ENCODE measurements at places on chromosomes 6 and 20.

DNA sequence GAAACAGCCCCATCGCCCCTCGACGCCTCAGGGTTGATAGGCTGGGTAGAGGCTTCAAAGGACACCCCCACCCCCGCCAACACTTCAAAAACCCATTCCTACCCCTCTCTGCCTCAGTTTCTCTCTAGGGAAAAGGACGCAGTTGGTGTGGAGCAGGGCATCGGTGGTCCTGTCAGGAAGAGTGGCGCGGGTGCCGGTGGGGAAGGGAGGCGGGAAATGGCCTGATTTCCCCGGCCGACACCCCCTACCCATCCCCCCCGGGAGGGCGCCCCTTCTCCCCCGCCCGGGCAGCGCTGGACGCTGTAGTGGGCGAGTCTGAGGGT is 367 bp downstream of the NRSN2 start:
- no peak for DNase-seq

DNA sequence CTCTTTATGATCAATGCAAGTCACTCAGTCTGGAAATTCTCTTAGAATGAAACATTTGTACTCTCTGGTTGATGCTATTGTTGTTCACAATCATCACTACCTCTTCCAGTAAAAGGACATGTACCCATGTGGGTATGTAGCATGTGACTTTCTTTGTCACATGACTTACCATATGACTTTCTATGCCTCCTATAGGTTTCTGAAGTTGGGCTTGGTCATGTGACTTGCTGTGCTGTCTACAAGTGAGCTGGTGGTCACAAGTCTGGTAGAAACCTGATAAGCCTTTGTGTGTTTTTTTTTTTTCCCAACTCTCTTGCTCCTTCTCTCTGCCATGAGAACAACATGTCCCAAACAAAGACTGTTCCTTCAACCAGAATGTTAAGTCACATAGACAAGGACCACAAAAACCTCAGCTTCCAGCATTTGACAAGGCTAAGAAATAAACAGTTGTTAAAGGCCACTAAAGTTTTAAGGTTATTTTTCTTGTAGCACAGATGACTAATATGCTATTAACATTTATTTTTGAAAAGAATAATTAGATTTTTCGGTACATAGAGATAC is 379.2 kb upstream of the SLC35B3 start:
- no peak for DNase-seq

- peak; percentile 61 for DNase-seq
Measured at GRCh38 chr20:3080939-3081388, 3.6 kb downstream of the AVP start.

DNA sequence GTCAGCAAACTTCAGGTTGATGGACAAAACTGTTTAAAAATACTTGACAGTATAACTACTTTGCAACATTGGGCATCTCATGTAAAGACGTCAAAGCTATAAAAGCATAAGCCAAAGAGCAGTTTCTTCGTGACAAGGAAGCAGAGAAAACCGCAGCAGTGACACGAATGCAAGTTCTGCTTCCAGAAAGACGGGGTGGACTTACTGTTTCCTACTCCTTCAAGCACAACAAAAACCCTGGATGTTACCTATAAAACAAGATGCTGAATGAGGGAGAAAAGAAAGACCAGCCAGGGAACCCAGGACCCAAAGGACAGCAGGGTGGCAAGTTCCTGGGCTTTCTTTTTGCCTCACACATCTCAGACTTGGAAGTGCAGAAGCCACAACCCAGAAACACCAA is 98.0 kb downstream of the DLL1 start:
- no peak for DNase-seq

DNA sequence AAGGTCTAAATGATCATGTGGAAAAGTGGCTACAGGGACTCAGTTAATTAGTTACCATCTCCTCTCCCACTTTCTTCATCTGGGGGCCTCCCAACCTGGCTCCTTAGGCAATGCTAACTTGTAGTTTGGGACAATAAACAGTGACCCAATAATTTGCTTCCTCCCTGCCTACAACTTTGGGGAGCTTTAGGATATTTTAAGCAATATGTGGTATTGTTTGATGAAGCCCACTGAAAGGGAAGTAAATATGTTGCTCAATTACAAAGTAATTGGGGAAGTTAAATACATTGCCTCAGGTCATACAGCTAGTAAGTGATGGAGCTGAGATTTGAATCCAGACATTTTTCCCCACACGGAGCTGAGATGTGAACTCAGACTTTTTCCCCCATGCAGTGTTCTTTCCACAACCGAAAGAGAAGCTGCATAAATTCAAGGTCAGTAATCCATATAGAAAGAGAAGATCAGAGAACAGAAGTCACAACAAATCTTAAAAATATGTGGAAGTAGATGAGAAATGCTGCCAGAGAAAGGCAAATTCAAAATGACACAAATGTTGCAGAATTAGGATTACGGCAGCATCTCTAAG is 26.6 kb downstream of the ZHX3 start:
- peak; percentile 39 for DNase-seq

- no peak for DNase-seq
Measured at GRCh38 chr6:91796603-91797002, 1209.7 kb upstream of the MAP3K7 start.

- no peak for DNase-seq
Measured at GRCh38 chr6:83083476-83083875, 16.0 kb downstream of the DOP1A start.

GRCh38 chr20:21517566-21518277 is 3.9 kb upstream of the NKX2-2 start:
- no peak for DNase-seq

DNA sequence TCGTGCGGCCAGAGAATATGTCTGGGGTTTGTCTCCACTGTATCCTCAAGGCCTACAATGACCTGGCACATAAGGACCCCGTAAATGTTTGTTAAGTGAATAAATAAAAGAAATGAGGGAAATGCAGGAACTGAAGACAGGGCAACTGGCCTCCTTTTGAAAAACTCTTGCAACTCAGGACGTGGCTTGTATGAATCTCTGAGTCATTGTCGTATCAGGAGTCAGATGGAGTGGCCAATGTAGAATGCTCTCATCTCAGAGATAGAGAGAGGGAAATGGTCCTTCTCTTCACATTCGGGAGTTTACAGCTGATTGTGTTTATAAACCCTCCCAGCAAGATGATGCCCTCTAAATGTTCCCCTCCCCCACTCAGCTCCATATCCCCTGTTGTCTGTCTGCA is 57.1 kb downstream of the UST start:
- DNase-seq: no peak

DNA sequence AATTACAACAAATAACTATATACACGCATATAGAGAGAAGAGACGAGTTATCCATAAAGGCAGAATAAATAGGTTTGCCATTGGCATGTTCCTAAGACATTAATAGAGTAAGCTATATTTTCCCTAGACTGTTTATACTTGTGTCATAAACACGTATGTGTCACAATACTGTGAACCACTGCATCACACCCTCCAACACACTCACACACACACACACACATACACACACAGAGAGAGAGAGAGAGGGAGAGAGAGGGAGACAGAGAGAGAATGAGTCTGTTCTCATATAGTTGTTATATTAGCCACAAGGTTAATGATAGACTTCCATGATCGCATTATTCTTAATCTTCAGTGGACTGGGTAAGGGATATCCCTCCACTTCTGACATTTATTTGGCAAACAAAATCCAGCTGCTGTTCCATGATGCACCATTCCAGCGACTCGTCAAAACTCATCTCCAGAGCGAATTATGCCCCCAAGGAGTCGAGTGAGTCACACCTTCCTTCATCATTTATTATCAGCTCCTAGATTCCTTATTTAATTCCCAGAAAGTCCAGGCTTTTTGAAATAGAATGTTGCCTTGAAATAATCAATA is 82.8 kb upstream of the HIVEP1 start:
- DNase-seq: no peak

DNA sequence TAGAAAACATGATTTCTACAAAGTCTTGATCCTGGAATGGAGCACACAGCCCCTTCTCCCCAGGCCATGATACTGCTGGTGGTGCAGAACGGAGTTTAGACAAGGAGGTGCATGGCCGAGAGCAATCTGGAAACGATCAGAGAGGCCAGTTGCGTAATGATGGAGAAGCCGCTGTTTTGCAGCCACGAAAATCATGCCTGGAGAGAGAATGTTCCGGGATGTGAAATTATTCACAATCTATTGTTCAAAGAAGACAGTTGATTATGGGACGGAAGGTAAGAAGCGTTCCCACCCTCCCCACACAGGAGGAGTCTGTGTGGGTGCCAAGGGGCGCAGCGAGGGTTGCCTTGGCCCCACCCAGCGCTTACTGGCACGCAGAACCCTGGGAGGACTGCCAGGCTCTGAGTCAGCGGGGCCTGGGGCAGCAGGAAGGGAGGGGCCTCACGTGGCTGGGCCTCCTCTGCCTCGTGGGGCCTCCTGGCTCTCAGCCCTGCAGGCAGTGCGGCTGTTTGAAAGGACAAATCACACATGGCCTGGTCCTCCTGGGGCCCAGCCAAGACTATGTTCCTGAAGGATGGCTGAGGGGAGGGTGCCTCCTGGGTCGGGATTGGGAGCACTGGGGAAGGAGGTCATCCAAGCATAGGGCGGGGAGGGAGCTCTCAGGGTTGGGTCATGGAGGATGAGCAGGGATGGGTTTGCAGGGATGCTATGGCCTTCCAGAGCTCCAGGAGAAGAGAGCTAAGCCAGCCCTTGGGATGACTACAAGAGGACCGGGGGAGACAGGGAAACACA is 8.7 kb upstream of the AP5S1 start:
- peak; percentile 98 for DNase-seq

GRCh38 chr6:21214738-21215448 is 378.7 kb upstream of the SOX4 start:
- DNase-seq: no peak

GRCh38 chr6:113018351-113019151 is 671.4 kb downstream of the RFPL4B start:
- no peak for DNase-seq

GRCh38 chr6:147287869-147288271 is 83.7 kb downstream of the STXBP5 start:
- no peak for DNase-seq

DNA sequence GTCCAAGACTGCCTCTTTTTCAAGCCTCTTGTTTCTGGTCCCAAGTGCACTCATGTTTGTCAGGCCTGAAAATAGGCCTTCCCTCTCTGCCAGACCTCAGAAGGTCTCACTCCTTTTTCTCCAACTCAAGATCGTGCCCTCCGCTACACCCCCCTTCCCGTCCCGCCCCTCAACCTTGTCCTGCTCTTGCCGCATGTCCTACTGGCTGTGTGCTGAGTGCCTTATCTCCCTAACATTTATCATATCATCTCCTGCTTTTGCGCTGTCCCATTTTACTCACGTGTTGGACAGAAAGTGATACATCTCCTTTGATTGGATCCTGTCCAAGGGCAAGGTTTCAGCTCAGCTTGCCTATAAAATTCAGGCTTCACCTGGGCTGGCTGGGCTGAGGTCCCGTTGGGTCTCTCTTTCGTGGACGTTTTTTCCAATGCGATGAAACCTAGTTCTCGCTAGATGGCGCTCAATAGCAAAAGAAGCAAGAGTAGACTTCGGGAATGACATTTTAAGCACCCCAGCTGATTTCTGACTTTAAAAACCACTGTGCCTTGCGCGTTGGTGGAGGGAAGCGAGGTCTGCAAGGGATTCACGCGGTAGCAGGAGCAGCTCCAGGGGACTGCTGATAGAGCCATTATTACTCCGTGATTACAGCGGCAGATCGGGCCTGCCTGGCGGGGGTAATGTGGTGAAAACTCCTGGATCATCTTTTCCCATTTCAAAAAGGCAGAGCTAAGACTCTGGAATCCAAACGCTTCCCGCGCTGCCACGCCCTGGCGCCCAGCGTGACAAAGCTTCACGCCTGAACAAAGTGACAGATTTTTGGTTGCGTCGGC is 137.6 kb downstream of the IMPG1 start:
- peak; percentile 49 for DNase-seq

DNA sequence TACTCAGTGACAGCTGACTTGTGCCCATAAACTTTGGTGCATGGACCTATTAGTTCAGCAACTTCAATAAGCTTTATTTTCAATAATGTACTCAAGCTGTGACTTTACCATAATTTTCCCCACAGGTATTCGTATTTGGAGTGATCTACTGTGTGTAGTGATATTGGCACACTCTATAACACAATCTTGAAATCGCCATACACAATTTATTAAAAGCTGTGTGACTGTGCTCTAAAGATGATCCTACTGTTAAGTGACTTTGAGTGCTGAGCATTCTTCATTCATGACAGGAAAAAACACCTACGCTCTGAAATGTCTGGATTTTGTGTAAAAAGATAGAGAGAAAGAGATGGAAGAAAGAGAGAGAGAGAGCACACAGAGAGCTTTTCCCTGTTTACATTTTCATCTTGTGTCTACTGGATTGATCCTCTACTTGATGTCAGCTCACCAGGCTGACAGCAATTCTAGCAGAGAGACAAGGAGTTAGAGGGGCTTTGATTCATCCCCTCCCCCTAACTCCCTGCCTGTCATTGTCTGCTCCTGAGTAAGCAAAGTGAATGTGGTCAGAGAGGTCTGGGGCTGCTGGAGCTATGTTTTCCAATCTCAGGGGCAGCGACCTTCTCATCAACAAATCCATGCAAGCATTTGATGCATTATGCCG is 538.7 kb upstream of the POU3F2 start:
- no peak for DNase-seq
